ENCODE measurements at places on chromosomes 3 and 15.

GRCh38 chr3:125618208-125618607 is 22.9 kb upstream of the OSBPL11 start:
- DNase-seq: no peak

DNA sequence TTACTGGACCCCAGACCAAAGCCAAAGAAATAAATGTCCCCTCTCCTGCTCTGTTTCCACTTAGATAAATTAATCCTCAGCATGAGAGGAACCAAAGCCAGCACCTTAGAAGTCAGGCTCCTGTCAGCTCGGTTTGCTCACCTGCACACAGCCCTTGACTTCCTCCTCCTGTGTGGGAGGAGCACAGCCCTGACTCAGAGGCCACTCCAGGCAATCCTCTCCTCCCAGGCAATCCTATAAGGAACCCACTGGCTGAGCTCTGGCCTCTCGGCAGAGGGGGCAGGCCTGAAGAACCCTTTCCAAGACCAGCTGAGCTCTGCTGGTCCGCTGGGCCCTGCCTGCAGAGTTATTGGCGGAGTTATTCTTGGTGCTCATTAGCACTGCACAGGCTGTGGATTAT is 30.8 kb downstream of the LIPC start:
- DNase-seq: no peak

DNA sequence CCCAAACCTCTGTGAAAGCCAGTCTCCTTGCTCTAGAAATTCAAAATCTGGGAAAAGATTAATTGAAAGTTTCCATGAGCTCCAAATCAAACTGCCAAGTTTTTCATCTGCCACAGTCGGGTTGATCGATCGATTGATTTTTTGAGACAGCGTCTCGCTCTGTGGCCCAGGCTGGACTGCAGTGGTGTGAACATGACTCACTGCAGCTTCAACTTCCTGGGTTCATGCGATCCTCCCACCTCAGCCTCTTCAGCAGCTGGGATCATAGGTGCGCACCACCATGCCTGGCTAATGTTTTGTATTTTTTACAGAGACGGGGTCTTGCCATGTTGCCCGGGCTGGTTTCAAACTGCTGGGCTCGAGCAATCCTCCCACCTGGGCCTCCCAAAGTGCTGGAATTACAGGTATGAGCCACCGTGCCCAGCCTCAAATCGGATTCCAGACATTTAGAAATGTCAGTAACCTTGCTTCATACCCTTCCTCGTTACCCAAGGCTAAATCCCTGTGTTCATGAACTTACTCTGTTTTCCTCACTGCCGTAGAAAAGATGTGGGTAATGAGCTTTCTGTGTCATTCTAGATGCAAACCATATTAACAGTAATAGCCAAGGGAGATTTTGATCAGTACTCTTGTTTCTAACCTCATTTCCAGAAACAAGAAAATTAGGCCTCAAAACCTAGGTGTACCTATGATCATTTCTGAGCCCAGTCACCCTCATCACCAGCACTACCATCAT is 105.9 kb upstream of the AKAP13 start:
- DNase-seq: no peak

- DNase-seq: no peak
Measured at GRCh38 chr3:140233702-140234101, 298.7 kb downstream of the CLSTN2 start.

DNA sequence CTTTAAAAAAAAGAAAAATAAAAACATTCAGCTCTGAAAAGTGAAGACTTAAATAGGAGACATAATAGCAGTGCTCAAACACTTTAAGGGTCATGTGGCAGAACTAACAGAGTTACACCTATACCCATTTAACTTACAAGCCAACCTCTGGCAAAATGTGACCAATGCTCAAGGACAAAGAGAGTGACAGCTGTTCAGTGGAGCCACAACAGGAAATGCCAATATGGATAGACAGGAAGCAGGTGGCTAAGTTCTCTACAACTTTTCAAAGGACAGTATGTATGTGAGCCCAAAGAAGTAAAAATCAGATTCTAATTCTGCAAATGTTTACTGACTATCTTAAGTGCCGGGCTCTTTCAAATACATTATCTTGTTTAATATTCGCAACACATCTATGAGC is 3.4 kb downstream of the TMCC1 start:
- no peak for DNase-seq

GRCh38 chr3:57557085-57557537 is 1.0 kb downstream of the PDE12 start:
- DNase-seq: peak; percentile 28

- DNase-seq: no peak
Measured at GRCh38 chr3:34793057-34793456, 846.3 kb upstream of the ARPP21 start.

GRCh38 chr3:12436514-12437220 is 47.6 kb upstream of the TSEN2 start:
- DNase-seq: no peak

GRCh38 chr3:176566757-176567156 is 630.5 kb downstream of the TBL1XR1 start:
- no peak for DNase-seq

DNA sequence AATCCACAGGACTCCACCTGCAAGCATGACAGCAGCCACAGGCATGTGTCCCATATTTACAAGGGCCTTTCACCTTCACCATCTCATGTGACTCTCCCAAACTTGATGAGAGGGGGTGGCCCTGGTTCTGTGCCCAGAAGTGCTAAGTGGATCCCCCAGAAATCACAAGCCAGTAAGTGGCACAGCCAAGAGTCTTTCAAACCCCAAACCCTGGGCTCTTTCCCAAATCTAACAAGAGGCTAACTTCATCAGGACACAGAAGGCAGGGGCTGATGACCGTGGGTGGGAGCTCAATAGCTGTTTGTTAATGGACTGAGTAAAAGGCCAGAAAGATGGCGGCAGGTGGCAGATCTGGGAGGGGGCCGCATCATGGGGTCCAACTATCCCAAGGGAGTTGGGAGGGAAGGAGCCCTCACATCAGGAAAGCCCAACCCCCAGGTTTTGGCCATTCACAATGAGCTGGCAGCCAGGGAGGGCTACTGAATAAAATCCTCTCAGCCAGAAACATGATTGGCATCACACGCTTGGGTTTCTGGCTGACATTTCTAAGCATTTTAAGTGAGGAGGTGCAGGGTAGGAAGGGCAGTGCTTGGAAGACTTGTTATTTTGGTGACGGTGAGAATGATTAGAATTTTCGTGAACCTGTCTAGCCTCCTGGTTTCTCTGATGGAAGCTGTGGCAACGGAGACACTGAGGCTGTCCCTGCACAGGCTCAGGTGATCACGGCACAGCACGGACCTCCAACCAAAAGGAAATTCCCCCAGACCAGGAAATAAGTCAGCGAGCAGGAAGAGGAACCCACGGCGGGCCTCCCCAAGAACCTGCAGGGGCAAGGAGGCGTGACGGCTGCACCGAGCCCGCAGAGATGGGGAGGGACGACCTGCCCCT is 109.3 kb downstream of the OXNAD1 start:
- peak; percentile 36 for DNase-seq

DNA sequence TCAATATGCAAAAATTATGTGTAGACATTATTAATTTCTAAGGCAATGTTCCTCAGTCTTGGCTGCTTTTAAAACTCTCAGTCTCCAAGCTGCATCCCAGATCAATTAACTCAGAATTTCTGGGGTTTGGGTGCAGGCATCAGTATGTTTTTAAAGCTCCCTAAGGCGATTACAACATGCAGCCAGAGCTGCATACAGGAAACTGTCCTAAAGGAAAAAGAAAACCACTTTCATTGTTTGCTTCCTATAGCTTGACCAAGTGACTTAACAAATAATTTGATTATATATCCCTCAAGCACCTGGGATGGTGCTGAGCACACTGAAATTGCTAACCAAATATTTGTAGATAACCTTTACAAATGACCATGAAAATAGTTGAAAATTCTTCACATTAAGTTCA is 194.7 kb downstream of the DTWD1 start:
- DNase-seq: no peak

GRCh38 chr15:92853222-92853621 is 46.9 kb upstream of the CHD2 start:
- DNase-seq: no peak

DNA sequence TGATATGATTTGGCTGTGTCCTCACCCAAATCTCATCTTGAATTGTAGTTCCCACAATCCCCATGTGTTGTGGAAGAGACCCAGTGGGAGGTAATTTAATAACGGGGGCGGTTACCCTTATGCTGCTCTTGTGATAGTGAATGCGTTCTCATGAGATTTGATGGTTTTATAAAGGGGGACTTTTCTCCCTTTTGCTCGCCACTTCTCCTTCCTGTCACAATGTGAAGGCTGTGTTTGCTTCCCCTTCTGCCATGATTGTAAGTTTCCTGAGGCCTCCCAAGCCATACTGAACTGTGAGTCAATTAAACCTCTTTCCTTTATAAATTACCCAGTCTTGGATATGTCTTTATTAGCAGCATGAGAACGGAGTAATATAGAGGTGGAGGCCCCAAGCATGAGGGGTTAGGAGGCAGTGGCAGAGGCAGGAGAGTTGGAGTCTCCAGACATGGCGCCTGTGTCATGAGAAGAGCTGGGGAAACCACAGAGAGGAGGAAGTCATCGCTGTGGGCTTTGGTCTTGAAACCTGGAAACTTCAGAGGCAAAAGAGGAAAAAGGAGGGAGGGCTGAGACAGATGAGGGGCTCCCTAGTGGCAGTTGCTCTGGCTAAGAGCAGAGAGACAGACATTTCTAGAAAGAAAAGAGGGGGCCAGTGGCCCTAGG is 107.8 kb upstream of the VEPH1 start:
- no peak for DNase-seq

DNA sequence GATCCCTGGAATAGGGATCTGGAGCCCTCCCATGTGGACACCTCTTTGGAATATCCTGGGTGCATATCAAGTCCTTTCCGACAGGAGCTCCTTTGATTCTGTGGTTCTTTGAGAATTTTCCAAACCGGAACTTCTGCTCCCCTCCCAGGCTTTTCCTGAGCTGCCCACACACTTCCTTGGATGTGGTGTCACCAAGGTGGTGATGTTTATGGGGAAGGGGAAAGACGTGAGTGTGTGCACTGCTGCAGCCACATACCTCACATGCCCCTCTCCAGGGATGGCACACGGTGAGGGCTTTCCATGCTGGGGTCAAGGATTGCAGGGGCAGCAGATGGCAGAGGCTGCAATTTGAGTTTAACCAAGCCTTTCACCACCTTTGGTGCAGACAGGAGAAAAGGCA is 27.9 kb upstream of the PSTPIP1 start:
- DNase-seq: no peak

- DNase-seq: no peak
Measured at GRCh38 chr3:152241142-152242017, 27.3 kb upstream of the MBNL1 start.

DNA sequence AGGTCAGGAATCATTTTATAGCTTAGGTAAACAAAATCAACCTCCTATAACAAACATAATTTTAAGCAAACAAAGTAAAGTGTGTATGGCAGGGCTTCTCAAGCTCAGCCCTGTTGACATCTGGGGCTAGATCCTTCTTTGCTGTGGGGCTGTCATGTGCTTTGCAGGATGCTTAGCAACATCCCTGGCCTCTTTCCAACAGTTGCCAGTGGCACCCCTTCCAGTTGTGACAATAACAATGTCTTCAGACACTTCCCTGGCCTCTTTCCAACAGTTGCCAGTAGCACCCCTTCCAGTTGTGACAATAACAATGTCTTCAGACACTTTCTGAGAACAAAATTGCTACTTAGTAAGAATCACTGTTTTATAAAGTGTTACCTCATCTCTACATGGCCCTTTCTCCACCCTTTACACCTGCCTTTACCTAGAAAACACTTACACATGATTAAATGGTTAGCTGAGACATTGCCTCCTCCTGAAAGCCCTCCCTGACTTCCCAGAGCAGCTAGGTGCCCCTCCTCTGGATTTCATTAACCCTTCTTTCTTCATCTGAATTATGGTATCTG is 194.0 kb upstream of the LMCD1 start:
- no peak for DNase-seq

DNA sequence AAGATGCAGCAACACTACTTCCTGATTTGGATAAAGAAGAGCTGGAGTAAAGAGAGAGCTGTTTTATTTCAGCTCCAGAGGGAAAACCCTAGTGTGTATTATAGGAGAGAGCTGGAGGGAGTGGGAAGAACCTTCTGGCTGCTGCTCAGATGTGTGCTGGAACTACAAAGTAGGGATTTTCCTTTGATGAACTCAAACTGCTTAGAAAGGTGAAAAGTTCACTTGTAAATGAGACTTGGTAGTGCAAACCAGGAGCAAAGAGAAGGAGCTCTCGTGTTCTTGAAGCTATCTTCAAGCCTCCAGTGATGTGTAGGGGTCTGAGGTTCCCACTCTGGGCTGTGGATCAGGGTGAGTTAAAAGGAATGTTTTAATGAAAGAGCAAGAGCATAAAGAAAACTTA is 110.4 kb downstream of the EDEM1 start:
- DNase-seq: no peak

DNA sequence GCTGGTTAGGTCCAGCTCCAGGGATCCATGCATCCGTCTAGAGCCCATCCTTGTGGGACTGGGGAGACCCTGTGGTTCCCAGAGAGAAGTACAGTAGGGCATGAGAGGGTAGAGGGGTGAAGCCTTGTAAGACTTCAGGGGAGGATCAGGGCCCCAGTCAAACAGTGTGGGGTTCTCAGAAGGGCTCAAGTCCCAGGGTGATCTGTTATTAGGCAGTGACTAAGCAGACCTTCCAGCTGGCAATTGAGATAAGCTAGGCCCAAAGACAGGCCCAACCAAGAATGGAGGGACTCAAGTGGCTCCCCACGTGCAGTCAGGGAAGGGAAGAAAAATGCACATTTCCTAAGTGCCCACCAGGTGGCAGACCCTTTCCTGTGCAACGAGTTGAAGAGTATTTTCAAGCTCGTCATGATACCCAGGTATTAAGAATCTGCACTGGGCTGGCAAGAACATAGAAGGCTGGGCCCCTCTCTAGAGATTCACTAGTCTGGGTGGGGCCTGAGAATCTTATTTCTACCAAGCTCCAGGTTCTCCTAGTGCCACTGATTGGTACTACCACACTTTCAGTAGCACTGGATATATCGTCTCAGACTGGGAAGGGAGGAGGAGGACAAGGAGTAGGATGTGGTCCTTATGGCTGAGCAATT is 240.8 kb downstream of the NR1D2 start:
- no peak for DNase-seq

GRCh38 chr3:33115024-33115768 is 1.4 kb downstream of the CRTAP start:
- DNase-seq: peak; percentile 61

DNA sequence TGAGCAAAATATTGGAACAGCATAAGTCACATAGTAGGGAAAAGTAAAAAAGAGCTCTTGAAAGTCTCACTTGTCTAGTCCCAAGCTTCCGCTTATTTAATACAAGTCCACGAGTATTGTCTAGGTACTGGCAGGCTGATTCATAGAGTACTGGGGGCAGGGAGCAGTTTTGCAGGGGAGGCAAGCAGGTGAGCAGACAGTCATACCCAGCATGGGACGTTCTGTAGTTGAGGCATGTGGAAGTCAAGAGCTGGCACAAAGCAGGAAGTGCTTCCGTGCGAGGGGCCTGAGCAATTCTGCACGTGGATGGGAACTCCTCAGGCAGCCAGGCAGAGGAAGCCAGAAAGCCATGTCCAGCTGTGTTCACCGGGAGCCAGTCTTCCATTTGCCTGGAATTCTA is 287.6 kb downstream of the EPHB1 start:
- no peak for DNase-seq

DNA sequence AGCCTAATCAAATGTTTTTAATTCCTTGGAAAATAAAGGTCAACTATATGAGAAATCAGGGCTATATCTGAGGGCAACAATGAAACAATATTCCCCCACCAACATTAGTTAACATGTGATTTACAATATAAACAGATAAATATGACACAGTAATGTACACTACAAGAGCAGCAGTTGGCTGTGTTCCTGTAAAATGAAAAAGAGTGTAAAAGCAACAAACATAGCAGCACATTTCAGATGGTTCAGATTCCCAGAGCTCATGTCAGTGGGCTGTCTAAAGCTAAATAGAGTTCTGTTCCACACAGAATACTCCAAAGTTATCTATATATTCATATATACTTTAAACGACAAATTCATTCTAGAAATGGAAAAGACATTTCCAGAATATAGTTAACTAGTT is 42.6 kb downstream of the ANKRD28 start:
- DNase-seq: no peak
